Nasal cavity respiratory epithelium epithelial cell of viscerocranial mucosa (primary cell): ENCODE measurements at places on chromosomes 7 and 10. TPM values are rescaled to one million over a fixed set of nuclear protein-coding genes. Genes with fewer than 3 reads are reported as not detected.

The CUBN gene
- total RNA-seq, result under 0.01 and 0.71 TPM in 2 replicates

The CTAGE4 gene
- 0.14 and 2.1 TPM in 2 replicates for total RNA-seq

The MALSU1 gene
- 70.1 and 72.5 TPM in 2 replicates for total RNA-seq

The CRHR2 gene
- total RNA-seq, result not detected in 2 replicates

The CFAP46 gene
- total RNA-seq, result under 0.01 and 0.28 TPM in 2 replicates

The ASIC3 gene
- 0.28 and 0.34 TPM in 2 replicates for total RNA-seq

The ARMS2 gene
- total RNA-seq, result not detected in 2 replicates
